ENCODE measurements at places on chromosomes 6 and 20. TPM values are rescaled to one million over a fixed set of nuclear protein-coding genes. Genes with fewer than 3 reads are reported as not detected.
A peak's percentile ranks its signal among the peaks of the same experiment; 100 is the strongest.

DNA sequence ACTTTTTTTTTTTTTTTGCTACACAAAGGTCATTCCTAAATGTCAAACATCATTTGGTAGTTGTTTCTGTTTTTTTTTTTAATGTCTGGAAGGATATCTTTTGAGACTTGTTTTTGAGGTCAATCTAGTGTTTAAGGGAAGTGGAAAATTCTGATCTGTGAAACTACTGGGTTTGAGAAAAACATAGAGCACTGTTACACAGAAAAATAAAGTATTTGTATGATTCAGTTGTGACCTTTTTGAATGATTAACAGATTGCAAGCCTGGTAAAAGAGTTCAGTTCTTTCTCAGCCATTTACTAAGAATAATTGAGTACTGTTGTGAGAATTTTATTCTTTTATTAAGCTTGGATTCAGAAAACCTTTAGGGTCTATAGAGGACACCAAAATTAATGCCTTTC is 276.7 kb downstream of the ADGRB3 start:
- no peak for DNase-seq

GRCh38 chr20:63767886-63768285 is 28.3 kb downstream of the SLC2A4RG start:
- DNase-seq: no peak

MED20 gene
- 21.4 TPM for total RNA-seq

SLC22A16 gene
- total RNA-seq: not detected

- DNase-seq: no peak
These were observed 169.5 kb downstream of the FRK start for GRCh38 chr6:115891111-115891669.

GRCh38 chr6:115899730-115900282 is 160.9 kb downstream of the FRK start:
- no peak for DNase-seq

- no peak for DNase-seq
These were observed 117.6 kb downstream of the TRDN start for GRCh38 chr6:123519189-123519505.

GRCh38 chr6:117870486-117871242 is 36.4 kb upstream of the SLC35F1 start:
- DNase-seq: no peak

FLRT3 gene
- not detected for total RNA-seq

- DNase-seq: no peak
These were observed 360.7 kb upstream of the ZFP64 start for GRCh38 chr20:52552181-52552872.

GRCh38 chr20:19071446-19071725 is 141.1 kb upstream of the SLC24A3 start:
- no peak for DNase-seq

DNA sequence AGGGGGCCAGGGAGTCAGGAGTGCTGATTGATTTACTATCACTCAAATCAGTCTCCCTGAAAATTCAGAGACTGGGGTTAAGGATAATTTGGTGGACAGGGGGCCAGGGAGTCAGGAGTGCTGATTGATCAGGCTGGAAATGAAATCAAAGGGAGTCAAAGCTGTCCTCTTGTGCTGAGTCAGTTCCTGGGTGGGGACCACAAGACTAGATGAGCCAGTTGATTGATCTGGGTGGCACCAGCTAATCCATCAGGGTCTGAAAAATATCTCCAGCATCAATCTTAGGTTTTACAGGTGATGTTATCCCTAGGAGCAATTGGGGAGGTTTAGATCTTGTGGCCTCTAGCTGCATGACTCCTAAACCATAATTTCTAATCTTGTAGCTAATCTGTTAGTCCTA is 6.1 kb upstream of the AFG1L start:
- DNase-seq: peak; percentile 28

ENPP3 gene
- 0.38 TPM for total RNA-seq

KIF6 gene
- total RNA-seq: not detected

DNA sequence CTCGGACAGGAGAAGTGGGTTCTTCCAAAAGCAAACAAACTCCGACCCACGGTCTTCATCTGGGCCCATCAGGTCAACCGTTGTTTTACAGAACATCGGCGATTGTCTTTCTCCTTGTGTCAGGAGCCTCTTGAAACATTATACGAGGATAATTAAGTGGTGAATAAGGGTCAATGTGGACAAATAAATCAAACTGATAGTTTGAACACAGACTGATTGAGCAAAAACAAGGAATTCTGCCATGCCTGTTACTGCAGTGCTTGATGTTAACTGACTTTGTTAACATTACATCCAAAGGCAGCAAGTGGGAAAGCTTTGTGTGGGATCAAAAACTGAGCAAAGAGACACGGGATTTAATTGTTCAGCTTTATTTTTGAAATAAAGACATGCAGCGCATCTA is 101.1 kb upstream of the IFNGR1 start:
- DNase-seq: no peak

DNA sequence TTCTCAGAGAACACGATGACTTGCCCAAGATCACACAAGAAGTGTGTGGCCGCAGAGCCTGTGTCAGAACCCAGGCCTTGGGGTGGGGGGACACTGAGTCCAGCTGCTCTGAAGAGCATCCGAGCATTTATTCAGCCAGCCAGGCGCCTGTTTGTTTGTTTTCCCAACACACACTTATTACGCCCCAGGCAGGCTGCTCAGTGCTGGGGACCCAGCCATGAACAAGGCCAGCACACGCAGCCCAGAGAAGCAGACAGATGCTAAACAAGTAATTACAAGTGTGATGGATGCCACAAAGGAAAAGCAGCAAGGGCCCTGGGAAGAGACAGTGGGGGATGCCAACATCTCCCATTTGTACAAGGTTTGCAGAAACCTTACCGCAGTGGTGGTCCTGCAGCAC is 19.4 kb upstream of the SIRPA start:
- DNase-seq: no peak

DNA sequence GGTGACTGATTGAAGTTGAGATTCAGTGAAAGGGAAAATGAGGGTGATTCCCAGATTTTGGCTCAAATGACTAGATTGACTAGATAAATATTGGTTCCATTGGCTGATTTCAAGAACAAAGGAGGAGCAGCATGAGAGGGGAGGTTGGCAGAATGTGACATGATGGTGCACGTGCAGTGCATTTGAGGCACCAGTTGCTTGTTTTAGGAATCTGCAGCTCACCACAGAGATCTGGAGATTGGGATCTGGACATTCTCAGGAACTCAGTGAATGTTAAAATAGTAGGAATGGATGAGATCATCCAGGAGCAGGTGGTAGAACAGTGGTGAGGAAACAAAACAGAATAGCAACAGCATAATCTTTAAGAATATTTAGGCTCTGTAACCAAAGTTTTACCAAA is 496.3 kb downstream of the DHX35 start:
- no peak for DNase-seq

- DNase-seq: no peak
These were observed 401.1 kb downstream of the SAMD5 start for GRCh38 chr6:147909640-147910039.

KCNK17 gene
- not detected for total RNA-seq

DNA sequence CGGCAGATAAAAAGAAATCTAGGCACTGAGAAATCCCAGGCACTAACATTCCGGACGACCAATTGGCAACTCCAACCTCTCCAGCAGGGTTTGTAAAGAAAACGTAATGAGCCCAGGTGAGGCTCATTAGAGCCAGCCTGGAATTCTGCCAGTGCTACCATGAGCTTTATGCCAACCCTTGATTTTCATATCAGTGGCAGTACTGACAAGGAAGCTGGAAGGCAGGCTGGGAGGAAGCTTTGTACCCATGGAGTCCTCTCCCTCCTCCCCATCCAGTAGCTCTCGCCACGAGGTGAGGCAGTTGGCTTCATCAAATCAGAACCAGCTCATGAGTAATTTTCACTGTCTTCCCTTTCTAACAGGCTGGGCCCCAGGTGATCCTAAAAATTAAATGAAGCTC is 250.2 kb downstream of the ZNF217 start:
- DNase-seq: no peak

HSPA1B gene
- total RNA-seq: 60.6 TPM

SNAP91 gene
- total RNA-seq: not detected
